ENCODE measurements at places on chromosomes 7 and 10.

- DNase-seq = no peak
These were observed 107.5 kb downstream of the NPTX2 start for GRCh38 chr7:98724591-98724990.

- DNase-seq = no peak
These were observed 147.8 kb downstream of the ADAM12 start for GRCh38 chr10:126240483-126240882.

DNA sequence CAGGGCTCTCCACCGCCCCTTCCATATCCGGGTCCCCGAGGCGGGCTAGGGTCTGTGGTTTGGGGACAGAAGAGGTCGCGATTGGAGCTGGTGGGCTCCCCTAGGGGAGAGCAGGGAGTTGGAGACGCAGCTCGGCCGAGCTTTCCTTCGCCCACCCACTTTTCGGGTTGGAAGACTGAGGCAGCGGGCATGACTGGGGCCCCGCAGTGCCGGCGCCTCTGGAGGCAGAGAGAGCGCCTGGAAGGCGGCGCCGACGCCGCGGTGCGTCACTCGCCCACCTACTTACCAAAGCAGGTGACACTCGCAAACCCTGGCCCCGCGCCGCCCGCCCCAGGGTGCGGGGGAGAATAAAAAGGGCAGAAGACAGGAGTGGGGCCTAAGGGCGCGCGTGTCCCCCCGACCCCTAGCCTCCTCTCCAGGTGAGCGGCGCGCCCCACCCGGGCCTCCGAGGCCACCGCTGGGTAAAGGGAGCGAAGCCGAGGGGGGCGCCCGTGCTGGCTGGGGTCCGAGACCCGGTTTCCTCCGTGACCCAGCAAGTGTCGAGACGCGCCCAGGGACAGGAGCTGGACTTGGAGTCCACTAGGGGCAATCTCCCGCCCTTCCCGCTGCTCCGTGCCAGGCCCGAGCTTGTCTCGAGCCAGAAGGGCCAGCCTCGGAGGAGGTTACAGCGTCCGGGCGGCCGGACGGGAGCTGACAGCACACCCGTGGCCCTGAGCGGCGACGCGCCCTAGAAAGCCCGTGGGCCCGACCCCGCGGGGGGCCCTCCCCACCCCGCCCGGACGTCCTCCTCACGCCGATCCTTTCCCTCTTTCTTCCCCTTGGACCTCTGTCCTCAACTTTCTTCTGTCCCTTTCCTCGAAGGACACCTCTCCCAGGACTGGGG, 34.4 kb upstream of the GRID1 start:
- DNase-seq = peak; percentile 39

DNA sequence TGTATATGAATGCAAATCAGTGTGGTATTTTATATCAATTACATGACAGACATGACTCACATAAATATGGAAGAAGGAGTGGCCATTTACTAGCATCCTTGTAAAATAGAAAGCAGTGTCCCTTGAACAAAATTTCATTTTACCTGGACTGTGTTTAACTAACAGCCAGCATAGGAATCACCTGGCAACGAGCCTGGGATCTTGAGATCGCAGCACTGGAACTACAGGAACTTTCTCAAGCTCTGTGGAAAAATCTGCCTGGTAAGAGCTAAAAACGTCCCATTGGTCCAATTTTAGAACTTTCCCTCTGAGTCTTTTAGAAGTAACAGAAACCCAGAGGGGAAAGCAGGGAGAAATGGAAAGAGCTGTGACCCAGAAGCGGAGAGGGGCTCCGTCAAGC, 68.9 kb upstream of the AMPH start:
- no peak for DNase-seq

DNA sequence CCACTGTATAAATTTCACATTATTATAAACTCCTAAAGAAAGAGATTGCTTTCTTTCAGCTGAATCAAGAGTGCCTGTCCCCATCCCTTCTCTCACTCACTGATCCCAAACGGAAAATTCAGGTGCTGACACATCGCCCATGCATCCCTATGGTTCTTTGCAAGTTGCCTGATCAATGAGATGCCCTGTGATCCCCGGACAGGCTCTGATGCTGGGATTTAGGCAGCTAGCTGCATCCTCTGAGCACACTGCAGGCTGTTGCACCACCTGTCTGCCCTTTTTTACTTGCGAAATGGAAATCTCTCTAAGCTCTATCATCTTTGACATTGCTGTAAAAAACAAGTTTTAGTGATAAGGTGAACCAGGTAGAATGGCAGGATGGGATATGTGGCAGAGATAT, 456.5 kb downstream of the GATA3 start:
- DNase-seq = no peak

GRCh38 chr10:126072622-126073021, 176.3 kb downstream of the FANK1 start:
- DNase-seq = no peak

DNA sequence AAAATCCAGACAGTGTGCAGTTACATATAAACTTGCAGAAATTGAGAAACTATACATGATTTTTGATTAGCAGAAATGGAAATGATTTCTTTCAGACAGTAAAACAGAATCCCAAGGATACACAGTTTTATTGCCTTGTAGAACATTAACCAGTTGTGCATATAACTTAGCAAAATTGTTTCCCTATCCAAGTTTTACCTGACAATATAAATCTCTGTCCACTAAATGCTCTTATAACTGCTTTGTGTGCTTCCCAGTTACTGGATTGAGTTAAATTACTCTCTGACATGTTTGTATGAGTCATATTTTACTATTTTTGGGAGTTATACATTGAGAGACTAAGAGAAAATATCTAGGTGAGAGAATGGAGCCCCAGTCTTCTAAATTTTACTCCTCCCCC, 563.4 kb downstream of the SH2D4B start:
- no peak for DNase-seq

DNA sequence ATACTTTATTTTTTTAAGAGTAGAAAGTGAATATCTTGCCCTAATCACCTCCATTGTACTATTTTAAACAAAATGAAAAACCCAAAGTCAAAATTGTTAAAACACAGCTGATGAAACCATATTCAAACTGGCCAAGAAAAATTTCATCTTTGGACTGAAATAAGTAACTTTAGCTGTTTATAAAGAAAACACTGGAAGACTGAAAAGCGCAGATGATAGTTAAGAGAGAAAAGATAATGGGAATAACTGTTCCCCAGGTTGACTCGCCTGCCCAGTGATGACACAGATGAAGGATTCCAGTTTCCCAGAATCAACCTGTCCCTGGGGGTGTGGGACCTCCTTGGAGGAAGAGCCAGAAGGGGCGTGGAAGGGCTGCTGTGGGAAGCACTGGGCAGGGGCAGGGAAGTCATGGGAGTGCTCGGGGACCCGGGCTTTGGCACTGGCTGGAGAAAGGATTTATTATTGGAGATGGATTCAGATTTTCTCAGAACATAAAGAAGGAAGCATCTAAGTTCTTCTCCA, 43.1 kb downstream of the DENND2A start:
- DNase-seq = no peak

DNA sequence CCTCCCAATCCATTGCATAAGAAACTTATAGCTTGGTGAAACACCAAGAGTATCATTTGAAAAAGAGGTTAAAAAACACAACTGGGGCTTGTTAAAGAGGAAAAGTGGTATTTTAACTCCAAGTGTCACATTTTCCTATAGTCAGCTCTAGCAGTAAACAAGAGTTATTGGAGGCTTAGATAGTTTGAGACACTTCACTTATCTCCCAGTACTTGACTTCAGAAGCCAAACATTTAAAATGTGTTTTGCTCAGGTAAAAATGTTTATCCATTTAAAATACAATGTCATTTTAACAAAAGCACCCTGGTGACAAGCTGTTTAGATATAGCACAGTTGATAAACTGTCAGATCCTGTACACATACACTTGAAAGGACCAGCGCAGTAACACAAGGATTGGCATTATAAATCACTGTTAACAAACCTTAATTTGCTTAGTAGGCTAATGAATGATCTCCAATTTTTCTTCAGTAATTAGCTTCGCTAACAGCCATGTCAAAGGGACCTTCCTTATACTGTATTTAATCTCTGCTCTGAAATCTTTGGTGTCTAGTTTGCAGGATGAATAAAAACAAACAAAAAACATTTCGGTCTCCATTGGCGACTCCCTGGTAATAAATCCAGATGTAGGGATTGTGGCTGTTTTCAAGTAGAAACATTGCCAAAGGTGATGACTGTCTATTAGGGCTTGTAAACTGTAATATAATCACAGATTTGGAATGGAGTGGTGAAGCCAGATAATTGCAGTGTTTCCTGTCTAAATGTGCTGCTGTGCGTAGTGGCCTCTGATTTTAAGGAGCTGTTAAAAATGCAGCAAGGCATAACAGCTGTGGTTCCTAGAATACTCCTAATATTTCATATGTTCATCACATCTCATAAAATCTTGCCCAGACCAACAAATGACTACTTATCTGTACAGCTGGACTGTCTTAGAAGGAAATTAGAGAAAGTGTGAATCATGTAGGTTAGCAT, 545.1 kb downstream of the AUTS2 start:
- no peak for DNase-seq

DNA sequence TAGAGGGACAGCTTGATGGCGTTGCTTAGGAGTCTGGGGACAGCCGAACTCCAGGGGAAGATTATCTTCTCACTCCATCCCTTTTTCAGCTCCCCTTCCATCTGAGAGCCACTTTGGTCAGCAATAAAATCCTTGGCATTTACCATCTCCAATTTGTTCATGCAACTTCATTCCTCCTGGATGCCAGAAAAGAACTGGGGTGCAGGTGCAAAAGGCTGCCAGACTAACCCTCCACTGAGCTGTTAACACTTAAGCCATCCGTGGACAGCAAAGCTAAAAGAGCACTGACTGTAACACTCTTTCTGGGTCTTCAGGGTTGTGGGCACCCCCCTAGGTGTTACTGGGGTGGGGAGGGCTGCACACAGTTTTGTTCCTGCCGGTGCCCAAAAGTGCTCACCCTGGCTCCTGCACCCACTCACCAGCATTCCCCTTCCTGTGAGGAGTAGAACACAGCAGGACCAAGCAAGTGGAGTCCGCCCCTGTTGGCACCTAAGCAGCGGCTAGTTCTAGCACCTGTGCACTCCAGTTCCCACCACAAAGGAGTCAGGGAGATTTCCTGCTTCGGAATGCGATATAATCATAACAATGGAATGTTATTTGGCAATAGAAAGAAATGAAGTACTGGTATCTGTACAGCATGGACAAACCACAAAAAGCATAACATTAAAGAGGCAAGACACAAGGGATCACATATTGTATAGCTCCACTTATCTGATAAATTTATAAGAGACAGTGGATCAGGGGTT, 95.1 kb downstream of the NPY start:
- no peak for DNase-seq

DNA sequence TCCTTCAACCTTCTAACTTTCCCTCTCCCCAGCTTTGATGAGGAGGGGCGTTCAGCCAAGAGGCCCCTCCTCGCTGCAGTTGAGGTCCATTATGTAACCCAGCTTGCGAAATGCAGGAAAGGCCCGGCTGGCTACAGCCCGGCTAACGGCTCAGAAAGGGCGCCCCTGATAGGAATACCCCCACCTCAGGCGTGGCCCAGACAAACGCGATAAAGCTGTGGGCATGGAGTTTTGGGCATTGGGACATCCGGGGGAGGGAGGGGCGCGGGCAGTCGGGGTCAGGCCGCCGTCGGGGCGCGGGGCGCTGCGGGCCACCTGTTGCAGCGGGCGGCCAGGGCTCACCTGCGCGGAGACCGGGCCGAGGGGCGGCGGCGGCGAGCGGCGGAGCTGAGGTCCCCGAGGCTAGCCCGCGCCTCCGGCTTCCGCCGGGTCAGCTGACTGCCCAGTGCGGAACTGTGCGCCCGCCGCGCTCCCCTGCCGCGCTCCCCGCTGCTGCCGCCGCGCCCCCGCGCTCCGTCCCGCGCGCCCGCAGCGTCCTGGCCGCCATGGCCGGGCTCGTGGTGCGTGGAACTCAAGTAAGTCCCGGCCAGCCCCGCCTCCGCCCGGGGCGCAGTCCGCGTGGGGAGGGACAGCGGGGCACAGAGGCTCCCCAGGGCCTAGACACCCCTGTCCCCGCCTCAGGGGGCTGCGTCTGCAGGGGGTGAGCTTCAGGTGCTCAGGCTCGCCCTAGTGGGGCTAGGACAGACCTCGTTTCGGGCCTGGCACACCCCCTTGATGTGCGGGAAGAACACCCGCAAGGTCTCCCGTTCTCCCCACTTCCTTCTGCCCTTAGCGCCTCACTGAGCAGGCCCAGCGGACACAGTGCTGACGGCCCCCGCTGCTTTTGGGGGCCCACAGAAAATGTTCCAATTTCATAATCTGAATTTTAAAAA, at the start of gene LRMDA:
TSS of gene LRMDA (plus strand) at position 445 of the 932 bp plus-strand sequence.
- DNase-seq = no peak
